NCI-H1092 treated with DMSO at 0.1 percent for 48 hours (cell line): ENCODE measurements at places on chromosomes 2 and 18.

DNA sequence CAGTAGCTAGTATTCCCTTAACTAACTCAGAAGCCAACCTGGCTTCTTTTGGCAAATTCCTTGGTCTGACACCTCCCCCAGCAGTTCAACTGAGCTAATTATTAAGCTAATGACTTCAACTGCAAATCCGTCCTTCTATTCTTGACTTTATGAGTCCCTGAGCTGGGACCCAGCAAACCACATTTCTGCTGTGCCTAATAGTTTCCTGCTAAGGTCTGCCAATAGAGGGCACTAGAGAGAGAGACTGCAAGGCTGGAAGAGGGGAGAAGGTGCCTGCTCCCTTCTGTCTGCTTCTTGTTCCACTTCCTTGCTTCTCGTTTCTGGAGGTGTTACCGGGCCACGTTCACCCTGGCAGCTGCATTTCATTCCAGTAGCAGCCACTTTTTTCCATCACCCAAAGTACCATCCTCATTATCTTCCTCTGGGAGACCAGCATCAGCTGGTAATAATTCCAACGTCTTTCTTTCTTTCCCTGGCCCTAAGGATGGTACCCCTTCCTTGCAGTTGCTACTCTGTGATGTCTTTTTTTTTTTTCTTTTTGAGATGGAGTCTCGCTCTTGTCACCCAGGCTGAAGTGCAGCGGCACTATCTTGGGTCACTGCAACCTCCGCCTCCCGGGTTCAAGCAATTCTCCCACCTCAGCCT, 352.0 kb downstream of the TNS1 start:
- DNase-seq = peak; percentile 34

DNA sequence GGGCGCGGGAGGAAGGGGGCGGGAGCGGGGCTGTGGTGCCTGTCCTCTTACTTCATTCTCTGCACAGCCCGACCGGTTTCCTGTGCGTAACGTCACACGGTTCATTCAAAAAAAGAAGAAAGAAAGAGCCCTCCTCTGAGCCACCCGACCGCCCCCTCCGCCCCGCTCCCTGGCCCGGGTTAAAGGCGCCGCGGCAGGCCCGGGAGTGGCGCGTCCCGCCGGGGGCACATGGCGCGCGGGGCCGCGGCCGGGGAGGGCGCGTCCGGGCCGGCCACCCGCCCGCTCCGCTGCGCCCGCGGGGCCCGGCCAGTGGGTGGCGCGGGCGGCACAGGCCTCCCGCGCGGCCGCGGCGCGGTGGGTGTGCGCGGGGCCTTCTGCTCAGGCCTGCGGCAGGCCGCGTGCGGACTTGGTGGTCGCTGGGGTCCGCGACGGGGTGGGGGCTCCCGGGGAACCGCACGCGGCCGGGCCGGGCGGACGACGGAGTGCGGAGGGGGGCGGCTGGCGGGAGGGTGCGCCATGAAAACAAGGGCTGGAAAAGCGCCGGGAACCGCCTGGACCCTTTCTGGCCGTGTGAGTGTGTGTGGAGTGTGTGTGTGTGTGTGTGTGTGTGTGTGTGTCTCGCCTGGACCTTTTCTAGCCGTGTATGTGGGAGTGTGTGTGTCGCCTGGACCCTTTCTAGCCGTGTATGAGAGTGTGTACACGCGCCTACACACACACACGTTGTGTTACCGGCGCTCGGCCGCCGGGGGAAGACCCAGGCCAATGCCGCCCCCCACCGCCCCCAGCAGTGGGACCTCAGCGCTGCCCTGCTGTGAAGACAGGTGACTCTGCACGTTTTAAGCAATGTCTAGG, 780 bp upstream of the BCL2 start:
- DNase-seq = peak; percentile 83

DNA sequence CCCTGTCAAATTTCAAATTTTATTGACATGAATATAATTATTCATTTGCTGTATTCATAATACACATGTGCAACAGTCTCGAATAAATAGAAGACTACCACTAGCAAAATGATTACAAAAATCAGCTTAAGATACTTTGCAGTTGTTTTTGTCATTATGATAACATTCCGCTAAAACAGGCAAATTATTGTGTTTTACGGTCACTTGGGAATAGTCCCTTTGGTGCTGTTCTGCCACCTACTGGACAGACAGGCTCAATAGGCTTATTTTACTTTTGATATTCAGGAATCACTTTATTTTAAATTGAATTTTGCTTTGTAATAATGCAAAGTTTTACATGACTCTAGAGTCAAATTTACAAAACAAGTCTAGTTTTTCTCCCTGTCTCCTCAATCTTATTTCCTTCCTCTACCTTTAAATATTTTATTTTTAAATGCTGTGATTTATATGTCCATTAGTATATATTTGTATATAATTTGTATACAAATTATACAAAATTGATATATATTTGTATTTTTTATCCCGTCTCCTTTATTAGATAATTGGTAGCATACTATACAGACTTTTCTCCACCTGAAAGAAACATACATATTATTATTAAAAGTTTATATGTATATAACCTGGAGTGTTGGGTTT, 456.3 kb downstream of the DLGAP1 start:
- DNase-seq = peak; percentile 2

GRCh38 chr18:22268641-22269128, 99.3 kb downstream of the GATA6 start:
- no peak for DNase-seq

DNA sequence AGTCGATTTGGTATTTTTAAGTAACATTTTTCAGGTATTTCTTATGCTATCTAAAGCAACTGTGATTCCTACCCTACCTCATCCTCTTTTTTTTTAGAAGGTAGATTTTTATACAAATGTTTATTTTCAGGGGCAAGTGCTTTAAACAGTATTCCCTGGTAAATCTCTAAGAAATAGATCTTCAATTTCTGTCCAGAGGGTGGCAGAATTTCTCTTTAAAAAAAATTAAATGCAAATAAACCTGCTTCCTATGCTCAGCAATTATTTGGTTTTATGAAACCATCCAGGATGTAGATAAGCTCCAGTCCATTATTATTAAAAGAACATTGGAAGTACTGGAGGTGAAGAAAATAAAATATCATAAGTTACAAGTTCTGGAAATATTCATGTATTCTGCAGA, 191.9 kb downstream of the MYO3B start:
- peak; percentile 6 for DNase-seq

GRCh38 chr2:218831378-218831990, at the start of gene PRKAG3:
Gene PRKAG3, minus strand, starts transcription at chr2:218831803.
- DNase-seq = no peak

GRCh38 chr2:109209412-109209811, 80.4 kb downstream of the SH3RF3 start:
- DNase-seq = no peak

DNA sequence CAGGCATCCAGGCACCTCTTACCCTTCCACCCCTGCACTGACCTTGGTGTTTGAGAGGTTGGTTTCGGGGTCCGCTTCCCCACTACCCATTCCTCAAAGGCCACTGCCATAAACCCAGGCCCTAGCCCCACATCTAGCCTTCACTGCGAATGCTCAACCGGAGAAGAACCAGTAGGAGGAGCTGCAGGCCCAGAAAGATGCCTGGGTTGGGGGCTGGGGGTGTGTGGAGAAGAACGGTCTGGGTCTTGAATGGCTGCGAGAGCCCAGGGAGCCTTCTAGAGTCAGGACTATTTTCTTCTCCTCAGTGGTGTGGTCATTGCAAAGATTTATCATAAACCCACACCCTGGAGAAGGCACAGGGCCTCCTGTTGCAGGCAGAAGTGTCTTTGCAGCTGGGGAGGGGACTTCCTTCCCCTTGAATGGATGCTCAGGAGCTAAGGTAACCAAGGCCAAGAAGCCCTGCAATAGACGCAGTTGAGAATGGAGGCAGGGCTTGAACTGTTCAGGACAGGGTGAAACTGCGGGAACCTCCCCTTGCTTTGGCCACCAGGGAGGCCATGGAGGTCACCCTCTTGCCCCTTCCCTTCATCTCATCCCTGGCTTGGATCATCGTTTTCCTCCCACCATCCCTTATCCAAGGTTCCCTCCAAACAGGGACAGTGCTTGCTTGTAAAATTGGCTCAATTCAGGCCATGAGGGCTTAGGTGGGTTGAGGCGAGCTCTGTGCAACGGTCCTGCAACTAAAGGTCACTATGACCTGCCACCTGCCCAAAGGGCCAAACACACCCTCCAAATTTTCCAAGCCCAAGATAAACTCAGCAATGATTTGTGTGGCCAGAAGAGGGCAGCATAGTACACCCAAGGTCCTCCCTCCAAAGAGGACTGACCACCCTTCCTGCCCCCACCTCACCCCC, 20.9 kb downstream of the THNSL2 start:
- DNase-seq = peak; percentile 18

DNA sequence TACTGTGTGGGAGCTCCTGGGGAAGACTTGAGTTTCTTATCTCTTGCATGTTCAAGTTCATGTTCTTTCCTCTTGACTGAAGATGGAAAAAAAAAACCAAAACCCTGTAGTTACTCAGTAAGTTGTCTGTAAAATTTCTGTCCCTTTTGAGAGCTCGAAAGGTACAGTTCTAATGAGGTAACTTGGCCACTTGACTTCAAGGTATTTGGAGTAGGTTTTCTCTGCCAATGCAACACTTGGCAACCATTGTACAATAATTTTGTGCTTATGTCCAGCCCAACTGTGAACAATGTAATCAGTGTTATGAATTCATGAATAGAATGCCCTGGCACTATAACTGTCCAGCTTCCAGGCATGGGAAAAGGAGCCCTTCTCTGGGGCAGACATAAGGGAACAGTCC, 111.0 kb downstream of the LIPG start:
- no peak for DNase-seq

- DNase-seq = no peak
Observed at GRCh38 chr2:241114836-241115235, 12.7 kb upstream of the MTERF4 start.

GRCh38 chr18:13186687-13187086, 31.9 kb upstream of the LDLRAD4 start:
- DNase-seq = no peak

DNA sequence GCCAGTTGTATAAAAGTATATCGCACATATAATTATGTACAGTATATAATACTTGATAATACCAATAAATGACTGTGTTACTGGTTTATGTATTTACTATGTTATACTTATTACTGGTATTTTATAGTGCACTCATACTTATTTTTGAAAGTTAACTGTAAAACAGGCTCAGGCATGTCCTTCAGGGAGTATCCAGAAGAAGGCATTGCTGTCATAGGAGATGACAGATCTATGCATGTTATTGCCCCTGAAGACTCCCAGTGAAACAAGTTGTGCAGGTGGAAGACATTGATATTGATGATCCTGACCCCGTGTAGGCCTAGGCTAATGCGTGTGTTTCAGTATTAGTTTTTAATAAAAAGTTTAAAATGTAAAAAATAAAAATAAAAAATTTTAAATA, 20.3 kb upstream of the ASXL3 start:
- no peak for DNase-seq

DNA sequence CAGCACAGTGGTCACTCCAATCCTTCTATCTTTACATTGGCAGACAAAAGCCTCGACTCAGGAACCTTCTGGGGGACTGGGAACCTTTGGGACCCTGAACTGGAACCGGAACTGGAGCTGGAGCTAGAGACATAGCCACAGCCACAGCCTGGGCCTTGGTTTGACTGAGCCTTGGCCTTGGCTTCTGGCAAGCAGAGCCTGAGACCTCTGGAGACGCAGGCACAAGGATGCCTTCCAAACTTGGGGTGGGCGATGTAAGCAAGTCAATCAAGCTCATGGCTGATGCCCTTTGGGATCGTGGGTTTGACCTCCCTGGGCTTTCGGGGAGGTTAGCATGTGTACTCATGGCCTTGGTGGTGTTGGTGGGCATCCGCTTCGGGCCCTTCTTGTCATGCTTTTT, 619.3 kb downstream of the MBD2 start:
- no peak for DNase-seq

GRCh38 chr2:50991602-50992001, 40.3 kb downstream of the NRXN1 start:
- no peak for DNase-seq

GRCh38 chr2:46379213-46380037, 82.2 kb downstream of the EPAS1 start:
- no peak for DNase-seq

DNA sequence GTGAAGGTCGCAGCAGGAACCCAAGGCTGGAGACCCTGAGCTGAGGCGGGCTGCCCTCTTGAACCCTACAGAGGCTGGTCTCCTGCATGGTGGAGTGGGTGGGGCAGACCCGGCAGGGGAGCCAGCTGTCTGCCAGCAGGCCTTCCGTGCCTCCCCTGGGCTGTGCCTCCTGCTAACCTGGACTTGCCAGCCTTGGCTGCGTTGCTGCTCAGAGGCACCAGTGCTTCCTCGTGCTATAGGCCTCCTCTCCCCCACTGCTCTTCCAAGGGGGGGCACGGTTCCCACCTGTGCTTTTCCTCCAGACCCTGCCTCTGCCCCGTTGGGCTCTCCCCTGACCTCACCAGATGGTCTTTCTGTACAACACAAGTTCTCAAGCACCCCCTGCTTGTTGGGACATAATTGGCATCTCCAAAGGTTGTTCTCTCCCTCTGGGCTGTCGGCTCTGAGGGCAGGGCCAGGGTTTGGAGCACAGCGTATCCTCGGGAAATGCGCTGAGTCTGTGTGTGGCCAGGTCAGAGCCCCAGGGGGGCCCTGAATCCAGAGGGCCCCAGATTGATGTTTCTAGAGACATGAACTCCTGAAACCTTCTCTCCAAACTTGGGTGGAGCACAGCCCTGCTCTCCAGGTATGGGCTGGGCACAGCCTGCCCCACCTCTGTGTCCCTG, 6.7 kb downstream of the ARHGEF4 start:
- DNase-seq = no peak

- no peak for DNase-seq
Observed at GRCh38 chr2:126635281-126635680, 20.7 kb upstream of the GYPC start.

- DNase-seq = no peak
Observed at GRCh38 chr18:34611904-34612303, 98.2 kb upstream of the DTNA start.

DNA sequence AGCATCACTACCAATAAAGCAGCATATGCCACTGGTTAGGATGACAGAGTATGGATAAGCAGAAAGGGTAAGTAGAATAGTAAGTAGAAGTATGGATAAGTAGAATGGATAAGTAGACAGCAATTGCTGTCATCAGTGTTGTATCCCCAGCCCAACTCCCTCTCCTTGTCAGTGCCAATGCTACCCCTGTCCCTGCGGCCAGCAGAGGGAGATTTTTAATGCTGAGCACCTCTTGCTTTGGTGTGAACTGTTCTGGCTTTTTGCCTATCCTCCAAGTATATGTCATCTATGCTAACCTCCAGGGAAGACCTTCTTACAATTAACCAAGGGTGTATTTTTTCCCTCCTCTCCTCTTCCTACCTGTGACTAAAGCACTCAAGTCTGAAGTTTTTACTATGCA, 136.7 kb upstream of the SPHKAP start:
- peak; percentile 12 for DNase-seq

- DNase-seq = no peak
Observed at GRCh38 chr2:35125871-35126270, 1229.7 kb upstream of the CRIM1 start.
